Smooth muscle cell of the brain vasculature (primary cell): ENCODE measurements at places on chromosomes 13 and 19.

DNA sequence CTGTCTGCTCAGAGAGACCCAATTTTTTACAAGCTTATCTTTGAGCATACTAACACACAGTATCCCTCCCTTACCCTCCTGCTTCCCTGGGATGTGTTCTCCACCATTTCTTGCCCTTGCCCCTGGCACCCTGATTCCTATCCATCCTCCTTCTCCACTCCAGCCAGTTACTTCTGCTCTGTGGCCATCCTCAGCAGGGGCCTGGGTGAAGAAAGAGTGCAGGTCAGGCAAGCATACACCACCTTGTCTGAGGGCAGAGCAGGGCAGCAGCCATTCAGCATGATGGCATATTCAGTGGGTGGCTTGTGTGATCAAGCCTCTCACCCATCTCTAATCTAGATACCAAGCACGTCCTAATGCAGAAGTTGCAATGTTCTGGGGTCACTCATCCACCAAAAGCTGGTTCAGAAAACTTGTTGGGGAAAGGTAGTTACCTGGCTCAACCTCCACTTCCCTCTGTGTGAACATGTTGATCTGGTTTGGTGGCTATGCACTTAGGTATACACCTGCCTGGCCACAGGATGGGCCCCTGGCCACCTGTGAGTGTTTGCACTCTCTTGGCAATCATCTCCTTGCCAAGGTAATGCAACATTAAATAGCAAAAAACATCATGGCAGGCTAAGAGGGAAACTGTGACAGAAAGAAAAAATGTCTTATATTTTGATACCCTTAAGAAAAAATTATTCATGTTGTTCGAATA is 900.3 kb upstream of the MIR17HG start:
- no peak for DNase-seq

DNA sequence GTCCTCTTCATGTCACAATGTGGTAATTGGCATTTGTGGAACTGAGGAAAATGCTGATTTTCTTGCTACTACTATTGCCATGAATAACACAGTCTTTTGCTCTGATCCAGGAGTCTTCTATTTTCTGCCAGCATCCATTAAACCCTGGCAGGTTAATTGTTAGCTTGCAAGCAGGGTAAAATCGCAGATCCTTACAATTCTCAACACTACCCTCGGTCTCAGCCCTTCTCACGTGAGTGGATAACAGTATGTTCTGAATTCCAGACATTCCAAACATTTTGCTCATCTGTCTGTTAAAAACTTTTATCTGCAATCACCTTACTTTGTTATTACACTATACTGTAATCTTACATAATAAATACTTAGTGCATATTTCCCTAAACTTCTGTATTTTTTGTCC is 251.3 kb upstream of the ATXN8OS start:
- DNase-seq, result no peak

- DNase-seq, result no peak
These were observed 966 bp downstream of the JUNB start for GRCh38 chr19:12792051-12792852.

- no peak for DNase-seq
These were observed 126.8 kb upstream of the SPATA13 start for GRCh38 chr13:24033527-24034302.

- DNase-seq, result no peak
These were observed 100.0 kb downstream of the LMO7 start for GRCh38 chr13:75736173-75736572.

- no peak for DNase-seq
These were observed 9.3 kb downstream of the ADPRHL1 start for GRCh38 chr13:113443991-113444390.

DNA sequence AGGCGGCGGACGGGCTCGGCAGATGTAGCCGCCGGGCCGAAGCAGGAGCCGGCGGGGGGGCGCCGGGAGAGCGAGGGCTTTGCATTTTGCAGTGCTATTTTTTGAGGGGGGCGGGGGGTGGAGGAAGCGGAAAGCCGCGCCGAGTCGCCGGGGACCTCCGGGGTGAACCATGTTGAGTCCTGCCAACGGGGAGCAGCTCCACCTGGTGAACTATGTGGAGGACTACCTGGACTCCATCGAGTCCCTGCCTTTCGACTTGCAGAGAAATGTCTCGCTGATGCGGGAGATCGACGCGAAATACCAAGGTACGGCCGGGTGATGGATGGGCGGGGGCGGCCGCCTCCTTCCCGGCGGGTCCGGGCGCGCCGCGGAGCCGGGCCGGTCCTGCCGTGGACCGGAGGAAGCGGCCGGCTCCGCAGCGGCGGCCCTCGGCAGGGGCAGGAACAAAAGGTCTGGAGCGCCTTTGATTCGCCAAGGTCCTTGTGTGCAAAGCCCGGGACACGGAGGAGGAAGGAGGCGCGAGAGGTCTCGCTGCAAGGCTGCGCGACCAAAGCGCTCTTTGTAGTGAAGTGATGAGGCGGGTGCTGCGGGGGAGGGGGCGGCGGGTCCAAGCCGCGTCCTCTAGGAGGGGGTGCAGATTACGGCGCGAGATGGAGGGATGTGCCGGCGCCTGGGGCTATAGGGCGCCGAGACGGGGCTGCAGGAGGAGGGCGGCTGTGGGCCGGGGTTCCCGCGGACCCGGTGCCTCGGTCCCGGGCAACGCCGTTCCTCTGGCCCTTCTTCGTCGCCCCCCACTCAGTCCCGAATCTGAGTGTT is 689 bp downstream of the ING1 start:
- DNase-seq, result no peak
